Activated CD8-positive, alpha-beta memory T cell treated with anti-CD3 and anti-CD28 coated beads, Interleukin-2, amount 50 U/mL, for 4 hours (primary cell): ENCODE measurements at places on chromosomes 5 and 9.

GRCh38 chr5:53994148-53994547 is 316.2 kb downstream of the ARL15 start:
- DNase-seq = no peak

- no peak for DNase-seq
Observed at GRCh38 chr5:318341-318897, 3.1 kb upstream of the AHRR start.

GRCh38 chr5:110345623-110346022 is 380.8 kb downstream of the TMEM232 start:
- DNase-seq = no peak

GRCh38 chr5:149860801-149861322 is 83.7 kb downstream of the PDE6A start:
- no peak for DNase-seq

- no peak for DNase-seq
Observed at GRCh38 chr5:35876454-35876853, 19.8 kb downstream of the IL7R start.

DNA sequence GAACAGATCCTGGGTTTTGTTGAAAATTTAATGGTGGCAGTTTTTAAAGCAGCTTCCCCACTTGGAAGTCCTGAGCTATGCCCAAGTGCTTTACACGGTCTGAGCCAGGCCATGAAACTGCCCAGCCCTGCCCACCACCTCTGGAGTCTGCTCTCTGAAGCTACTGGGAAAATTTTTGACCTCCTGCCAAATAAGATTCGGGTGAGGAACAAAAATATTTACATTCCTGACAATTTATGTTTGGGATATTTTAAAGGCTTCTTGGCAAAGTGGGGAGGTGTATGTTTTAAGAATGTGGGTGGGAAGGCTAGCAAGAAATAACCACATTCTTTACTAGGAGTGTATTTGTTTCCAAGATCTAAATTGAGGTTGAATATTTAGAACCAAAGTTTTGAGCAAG is 50.0 kb downstream of the HACD4 start:
- no peak for DNase-seq

GRCh38 chr9:93580654-93581380 is 4.4 kb downstream of the PHF2 start:
- no peak for DNase-seq

DNA sequence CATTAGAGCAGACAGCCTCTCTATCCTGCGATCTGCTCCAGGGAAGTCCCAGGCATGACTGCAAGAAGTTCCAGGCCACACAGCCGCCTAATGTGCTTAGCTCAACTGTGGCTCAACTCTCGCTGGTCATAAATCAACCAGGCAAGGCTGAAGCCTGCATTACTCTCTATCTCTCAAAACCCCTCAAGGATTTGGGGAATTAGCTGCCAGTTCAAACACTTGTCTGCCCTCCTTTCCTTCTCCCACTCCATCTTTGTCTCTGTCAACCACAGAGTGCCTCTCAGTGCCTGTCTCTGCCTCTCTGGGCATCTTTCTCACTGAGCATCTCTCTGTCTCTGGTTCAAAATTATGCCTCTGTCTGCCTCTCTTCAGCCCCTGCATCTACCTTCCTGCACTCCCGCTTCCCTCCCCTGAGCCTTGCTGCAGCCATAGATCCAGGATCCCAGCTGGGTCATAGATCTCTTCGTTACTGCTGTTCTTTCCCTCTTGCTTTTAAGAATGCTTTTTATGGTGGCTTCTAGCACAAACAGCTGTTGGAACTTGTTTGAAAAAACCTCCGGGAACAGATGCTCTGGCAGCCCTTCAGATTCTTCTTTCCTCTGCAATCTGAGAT is 27.9 kb upstream of the GALNT10 start:
- no peak for DNase-seq

GRCh38 chr5:173850659-173851058 is 37.5 kb upstream of the CPEB4 start:
- no peak for DNase-seq

DNA sequence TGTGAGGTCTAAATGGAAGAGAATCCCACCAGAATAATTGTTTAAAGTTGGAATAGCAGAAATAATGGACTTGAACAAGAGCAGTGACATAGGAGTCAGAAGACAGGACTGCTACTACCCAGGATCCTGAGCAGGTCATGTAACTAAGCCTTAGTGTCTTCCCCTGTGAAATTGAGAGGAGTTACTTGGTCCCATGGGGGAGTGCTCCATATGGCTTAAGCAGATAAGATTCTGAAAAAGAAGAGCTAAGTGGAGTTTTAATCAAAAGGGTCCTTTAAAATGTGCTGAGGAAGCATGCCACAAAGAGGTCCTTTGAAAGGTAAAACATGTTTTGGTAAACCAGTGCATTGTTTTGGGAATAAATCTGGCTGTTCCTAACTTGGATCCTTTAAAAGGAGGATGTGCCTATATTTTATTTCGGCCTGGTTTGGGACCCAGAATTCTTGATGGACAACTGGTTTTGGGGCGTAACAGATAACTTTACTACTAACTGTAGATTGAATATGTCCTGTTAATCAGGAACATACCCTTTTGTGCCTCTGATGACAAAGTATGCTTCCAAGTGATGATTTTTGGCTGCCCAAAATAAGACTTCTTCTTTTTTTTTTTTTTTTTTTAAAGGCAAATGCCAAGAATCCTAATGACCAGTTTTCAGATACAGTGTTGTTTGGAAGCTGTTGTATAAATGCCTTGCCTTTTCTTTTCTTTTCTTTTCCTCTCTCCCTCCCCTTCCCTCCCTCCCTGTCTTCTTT is 5.7 kb downstream of the RCL1 start:
- no peak for DNase-seq

GRCh38 chr9:806285-807156 is 35.0 kb upstream of the DMRT1 start:
- no peak for DNase-seq

DNA sequence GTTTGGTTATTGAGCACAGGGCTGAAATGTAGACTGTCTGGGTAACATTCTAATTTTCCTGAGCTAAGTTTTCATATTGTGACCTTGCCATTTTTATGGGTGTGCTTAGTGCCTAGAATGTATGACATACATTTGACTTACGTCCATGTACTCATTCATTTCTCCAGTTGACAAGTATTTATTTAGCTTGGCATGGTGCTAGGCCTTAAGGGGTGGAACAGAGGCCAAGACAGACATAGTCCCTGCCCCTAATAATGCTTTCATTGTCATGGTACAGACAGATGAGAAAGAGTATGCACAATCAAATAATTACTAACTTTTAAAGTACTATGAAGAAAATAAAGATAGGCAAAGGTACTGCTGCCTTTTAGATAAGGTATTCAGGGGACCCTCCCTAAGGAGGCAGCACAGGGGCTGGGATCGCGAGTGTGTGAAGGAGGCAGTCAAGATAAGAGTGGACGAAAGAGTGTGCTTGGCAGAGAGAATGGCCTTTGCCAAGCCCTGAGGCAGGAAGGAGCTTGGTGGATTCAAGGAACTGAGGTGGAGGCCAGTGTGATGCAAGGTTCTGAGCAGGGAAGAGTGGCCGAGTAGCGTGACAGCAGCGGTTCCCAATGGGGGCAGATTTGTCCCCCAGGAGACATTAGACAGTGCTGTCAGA is 128.0 kb downstream of the PIP5K1B start:
- DNase-seq = no peak

GRCh38 chr9:120707170-120707569 is 7.1 kb downstream of the MEGF9 start:
- DNase-seq = no peak

DNA sequence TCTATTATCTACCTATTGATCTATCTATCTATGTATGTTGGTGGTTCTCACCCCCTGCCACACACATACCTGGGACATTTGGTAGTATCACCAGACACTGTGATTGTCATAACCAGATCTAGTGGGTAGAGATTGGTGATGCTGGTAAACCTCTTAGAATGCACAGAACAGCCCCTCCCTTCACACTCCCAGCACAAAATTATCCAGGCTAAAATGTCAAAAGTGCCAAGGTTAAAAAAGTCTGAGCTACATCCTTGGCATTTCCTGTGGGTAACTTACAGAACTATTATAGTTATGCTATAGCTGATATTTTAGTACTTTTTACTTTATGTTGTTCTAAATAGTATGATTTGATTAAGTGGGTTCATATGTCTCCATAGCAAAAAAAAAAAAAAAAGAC is 151.0 kb downstream of the FER start:
- DNase-seq = no peak

DNA sequence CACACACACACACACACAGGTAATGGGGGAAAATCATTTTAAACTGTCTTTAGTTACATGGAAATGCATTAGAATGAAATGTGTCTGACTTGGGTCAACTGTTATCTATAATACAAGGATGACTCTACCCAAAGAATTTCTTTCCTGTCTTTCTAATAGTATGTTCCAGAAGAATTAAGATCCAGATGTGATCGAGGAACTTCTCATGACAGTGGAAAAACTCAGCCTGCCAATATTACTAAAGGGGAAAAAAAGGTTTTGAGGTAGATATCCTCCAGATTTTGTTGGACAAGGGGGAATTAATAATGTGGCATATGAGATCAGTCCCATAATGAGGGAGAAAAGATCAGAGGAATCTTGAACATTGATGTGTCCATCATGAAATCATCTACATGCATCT is 190.6 kb upstream of the MAP3K1 start:
- no peak for DNase-seq

DNA sequence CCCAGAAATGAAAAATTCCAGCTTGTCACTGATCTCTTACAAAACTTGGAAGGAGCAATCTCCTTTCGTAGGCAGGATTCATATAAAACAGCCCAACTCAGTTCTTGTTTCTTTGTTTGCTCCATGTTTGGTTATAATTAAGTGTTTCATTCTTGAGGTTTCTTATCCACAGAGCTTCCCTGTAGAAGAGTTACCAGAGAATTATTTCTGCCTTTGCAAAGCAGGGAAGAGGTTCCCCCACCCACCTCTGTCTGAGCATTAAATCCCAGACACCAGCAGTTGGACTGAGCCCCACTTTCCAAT is 34.1 kb upstream of the RAI14 start:
- no peak for DNase-seq

DNA sequence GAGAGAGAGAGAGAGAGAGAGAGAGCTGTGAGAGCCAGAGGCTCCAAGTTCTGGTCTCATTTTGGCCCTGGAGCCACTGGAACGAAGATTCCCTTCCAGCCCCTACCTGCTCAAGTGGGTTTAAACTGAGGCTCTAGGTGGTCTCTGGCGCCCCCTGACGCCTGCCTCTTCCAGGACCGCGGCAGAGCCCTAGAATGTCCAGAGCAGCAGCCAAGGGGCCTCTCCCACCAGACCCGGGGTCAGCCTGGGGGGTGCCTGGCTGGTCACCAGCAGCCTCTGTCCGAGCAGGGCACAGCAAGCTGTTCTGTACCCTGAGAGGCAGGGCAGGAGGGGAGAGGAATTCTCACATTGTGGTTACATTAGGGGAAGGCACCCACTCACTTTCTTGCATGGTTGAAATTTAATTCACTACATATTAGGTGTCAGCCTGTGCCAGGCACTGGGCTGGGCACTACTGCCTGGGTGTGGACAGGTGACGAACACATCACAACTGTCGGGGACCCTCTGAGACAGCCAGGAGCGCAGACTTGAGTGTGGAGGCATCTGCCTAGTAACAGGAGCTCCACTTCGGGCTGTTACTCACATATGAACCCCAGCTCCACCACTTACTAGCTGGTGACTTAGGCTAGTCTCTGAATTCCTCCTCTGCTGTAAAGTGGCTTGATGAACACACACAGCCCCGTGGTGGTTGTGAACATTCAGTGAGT is 44.5 kb downstream of the AMBP start:
- no peak for DNase-seq

- DNase-seq = no peak
Observed at GRCh38 chr5:78300464-78301045, 6.1 kb upstream of the AP3B1 start.

DNA sequence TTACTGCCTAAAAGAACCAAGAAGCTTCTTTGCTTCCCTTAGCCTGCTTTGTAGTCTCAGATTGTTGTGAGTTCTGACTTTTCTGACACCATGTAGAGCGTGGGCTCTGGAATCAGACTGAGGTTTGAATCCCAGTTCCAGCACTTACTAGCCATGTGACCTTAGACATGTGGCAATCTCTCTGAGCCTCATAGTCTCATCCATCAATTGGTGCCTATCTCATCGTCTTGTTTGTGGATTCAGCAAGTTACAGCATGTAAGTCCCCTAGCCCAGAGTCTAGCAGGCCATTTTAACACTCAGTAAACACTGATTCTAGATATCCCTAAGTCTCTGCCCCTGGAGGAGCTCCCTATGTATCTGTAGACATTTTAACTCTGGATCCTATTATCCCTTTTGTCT is 94.7 kb downstream of the ANGPTL2 start:
- no peak for DNase-seq

DNA sequence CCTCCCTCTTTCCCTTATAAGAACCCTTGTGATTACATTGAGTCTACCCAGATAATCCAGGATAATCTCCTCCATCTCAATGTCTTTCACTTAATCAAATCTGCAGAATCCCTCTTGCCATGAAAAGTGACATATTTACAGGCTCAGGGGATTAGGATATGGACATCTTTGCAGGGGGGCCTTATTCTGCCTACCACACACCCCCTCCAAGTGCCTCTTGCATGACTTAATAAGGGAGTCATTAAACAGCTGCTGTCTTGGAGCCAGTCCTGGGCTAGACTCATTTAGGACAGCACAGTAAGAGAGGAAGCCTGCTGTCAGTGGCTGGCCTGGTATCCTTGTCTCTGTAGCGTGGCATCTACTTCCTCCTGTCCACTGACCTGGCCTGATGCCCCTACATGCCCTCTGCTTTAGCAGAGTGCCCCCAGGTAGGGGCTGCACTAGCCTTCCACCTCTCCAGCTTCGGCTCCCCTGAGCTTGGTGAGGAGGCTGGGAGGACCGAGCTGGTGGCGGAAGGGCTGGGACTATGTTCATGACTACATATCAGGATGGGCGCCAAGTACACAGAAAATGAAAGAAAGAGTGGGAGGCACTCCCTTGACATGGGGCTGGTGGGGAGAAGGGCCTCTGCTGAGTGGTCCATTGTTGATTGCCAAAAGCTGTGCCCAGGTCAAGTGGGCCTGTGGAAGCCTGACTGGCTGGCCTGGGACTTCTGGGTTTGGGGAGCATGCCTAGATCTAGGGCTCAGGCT is 17.2 kb downstream of the ENHO start:
- no peak for DNase-seq

- DNase-seq = no peak
Observed at GRCh38 chr9:134830926-134831720, 49.5 kb upstream of the FCN2 start.

DNA sequence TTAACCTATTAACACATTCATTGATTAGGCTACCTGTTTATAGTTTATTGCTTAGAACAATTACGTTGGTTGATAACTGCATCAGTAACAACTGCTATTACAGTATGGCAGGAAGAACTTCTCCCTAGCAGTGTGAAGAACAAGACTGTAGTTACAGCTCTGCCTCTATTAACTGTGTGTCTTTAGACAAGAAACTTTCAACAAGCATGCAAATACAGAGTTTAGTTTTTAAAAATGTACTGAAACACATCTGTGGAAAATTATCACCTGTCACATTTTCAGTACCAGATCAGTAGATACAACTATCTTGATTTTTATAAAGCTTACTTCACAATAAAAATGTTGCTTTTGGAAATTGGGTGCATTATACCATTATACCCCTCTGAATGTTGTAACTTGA is 22.2 kb downstream of the ELL2 start:
- DNase-seq = no peak

GRCh38 chr9:126957687-126958053 is 43.1 kb downstream of the RALGPS1 start:
- no peak for DNase-seq

- no peak for DNase-seq
Observed at GRCh38 chr5:81556809-81557208, 162.9 kb upstream of the ACOT12 start.

- peak; percentile 50 for DNase-seq
Observed at GRCh38 chr9:129225815-129226214, 47.8 kb upstream of the IER5L start.
